Pancreas (tissue), 10 donors: ENCODE measurements at places on chromosomes 7 and 10. TPM values are rescaled to one million over a fixed set of nuclear protein-coding genes. Genes with fewer than 3 reads are reported as not detected.

The NUTM2B gene
- polyA plus RNA-seq, result 4.6 TPM

The STRIP2 gene
- 0.85 TPM for polyA plus RNA-seq

The FKBP6 gene
- polyA plus RNA-seq, result 0.05 TPM

The GATA3 gene
- polyA plus RNA-seq, result 0.11 TPM

The ACSL5 gene
- 2.4 TPM for polyA plus RNA-seq

The PTF1A gene
- 20.5 TPM for polyA plus RNA-seq

The LRIT1 gene
- not detected for polyA plus RNA-seq

The GDF2 gene
- not detected for polyA plus RNA-seq

GRCh38 chr10:95660283-95660682, 3.8 kb upstream of the ALDH18A1 start:
- no peak overlapping the region for H3K4me3 ChIP-seq
- no peaks in the 10 kb centered on the region for H3K4me1 ChIP-seq
- H3K27ac ChIP-seq, result no peak overlapping the region
- no peak for DNase-seq
- H3K27me3 ChIP-seq, result no peaks in the 10 kb centered on the region

DNA sequence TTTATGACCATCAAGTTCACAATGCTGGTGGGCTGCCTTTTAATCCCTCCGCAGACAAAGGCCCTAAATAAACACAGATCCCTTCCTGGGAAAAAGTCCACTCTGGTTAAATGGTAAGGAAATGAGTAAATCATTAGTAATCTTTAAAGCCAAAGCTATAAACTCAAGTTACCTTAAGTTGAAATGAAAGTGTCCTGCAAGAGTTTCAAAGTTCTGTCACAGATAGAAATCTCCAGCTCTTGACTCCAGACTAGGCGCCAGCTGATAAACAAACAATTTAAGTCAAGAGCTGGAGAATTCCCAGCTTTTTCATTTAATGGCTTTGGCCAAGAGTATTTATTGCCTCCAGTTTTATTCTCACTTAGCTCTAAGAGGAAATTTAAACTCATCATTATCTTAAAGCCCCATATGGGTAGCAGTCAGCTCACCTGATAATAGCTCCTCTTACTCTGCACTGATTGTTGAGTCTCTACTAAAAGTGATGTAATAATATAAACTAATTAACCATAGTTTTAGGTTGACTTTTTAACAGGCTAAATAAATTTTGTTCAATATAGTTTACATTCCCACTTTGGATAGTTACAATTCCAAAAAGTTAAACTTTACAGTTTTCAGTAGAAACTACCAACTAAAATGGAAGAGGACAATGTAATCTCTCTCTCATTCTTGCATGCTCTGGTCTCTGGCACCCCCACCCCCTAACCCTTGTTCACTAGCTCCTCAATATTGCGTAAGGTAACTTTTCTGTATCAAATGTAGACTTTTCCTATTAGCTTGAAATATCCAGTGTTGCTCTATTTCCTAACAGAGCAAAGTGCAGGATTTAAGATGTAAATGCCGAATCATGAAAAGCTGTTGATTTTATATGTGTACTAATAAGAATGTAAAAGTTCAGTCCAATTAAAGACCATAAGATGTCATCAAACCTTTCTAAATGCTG, 56.1 kb downstream of the HIBADH start:
- no peak overlapping the region for H3K4me3 ChIP-seq
- no peak for DNase-seq
- H3K27ac ChIP-seq, result no peak overlapping the region
- H3K36me3 ChIP-seq, result no peaks in the 10 kb centered on the region
- H3K4me1 ChIP-seq, result no peaks in the 10 kb centered on the region
- no peaks in the 10 kb centered on the region for H3K27me3 ChIP-seq

GRCh38 chr10:21021843-21022594, 124.9 kb upstream of the NEBL start:
- H3K36me3 ChIP-seq, result no peaks in the 10 kb centered on the region
- no peak for DNase-seq
- H3K4me3 ChIP-seq, result no peak overlapping the region
- no peaks in the 10 kb centered on the region for H3K4me1 ChIP-seq

DNA sequence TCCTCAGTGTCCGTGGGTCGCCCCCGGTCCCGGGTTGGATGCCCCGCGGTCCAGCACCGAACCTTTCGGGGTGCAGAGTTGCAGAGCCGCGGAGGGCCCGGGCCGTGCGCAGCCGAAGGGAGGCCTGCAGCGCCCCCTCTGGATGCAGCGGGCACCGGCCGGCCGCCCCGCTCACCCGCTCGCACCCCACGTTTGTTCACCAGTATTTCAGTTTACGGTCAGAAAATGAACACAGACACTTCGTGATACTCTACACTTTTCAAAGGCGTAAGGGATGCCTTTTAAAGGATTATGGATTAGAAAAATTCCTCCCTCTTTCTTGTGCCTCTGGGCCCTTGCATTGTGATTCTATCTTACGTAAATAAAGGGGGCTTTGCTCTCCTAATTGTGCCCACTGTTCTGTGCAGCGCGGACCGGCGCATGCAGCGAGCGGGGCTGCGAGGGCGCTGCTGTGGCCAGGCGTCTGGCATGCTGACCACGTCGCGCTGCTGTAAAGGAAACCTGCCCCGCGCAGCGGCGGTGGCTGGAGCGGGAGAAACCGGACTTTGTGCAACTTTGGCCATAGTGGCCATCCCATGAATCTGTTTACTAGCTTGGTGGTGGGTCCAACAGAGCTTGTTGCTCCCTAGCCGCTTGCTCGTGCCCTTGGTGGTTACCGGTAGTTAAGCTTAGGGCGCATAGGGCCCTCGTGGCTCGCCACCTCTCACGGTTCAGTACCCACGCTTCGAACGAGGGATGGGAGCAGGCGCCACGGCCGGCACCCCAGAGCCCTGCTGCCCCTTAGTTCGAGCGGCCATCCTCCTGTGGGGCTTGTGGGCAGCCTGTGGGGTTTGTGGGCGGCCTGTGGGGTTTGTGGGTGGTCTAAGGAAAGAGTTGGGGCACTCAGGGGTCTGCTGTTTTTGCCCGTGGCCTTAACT, 739 bp upstream of the MEST start:
- H3K4me3 ChIP-seq, result no peak overlapping the region
- H3K27ac ChIP-seq, result peak overlapping the region; percentile 15
- H3K36me3 ChIP-seq, result no peaks in the 10 kb centered on the region
- no peak for DNase-seq

DNA sequence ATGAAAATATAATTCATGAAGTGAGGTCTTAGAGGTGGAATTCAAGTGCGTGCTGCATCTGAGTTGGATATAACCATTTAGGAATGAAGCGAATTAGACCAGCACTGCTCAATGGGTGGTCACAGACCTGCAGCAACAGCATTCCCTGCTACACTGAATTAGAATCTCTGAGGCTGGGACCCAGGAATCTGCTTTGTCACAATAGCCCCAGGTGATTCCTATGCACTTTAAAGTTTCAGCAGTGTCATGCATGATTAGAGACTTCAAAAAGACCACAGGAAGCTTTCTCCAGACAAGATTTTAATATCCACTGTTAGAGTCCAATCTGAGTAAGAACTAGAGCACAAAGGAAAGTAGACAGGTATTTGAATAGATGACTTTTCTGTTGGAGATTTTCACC, 352.8 kb upstream of the VSTM2A start:
- no peak overlapping the region for H3K27ac ChIP-seq
- H3K4me1 ChIP-seq, result no peaks in the 10 kb centered on the region
- no peaks in the 10 kb centered on the region for H3K36me3 ChIP-seq
- H3K4me3 ChIP-seq, result no peak overlapping the region

DNA sequence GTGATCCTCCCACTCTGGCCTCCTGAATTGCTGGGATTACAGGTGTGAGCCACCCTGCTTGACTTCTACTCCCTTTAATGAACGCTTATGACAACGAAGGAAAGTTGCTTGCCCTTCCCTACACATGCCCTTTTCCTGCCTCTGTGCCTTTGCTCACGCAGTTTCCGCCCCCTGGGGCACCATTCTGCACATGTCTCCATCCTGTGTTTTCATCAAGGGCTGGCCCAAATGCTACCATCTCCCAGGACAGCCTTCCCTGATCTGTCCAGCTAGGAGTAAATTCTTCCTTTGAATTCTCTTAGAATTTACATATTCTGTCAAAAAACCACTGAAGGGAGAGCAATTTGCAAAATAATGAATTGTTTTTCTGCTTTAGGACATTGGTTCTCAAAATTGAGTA, 50.0 kb upstream of the KMT2C start:
- H3K4me1 ChIP-seq, result no peaks in the 10 kb centered on the region
- no peak overlapping the region for H3K27ac ChIP-seq
- H3K36me3 ChIP-seq, result no peaks in the 10 kb centered on the region
- no peaks in the 10 kb centered on the region for H3K27me3 ChIP-seq

- no peak for DNase-seq
- H3K27me3 ChIP-seq, result no peaks in the 10 kb centered on the region
- H3K4me3 ChIP-seq, result no peak overlapping the region
- H3K27ac ChIP-seq, result no peak overlapping the region
Observed at GRCh38 chr10:130481076-130481930, 345.1 kb downstream of the GLRX3 start.

GRCh38 chr7:134343136-134343535, 26.4 kb upstream of the SLC35B4 start:
- no peaks in the 10 kb centered on the region for H3K27me3 ChIP-seq
- no peak overlapping the region for H3K27ac ChIP-seq
- H3K36me3 ChIP-seq, result no peaks in the 10 kb centered on the region
- no peaks in the 10 kb centered on the region for H3K4me1 ChIP-seq

DNA sequence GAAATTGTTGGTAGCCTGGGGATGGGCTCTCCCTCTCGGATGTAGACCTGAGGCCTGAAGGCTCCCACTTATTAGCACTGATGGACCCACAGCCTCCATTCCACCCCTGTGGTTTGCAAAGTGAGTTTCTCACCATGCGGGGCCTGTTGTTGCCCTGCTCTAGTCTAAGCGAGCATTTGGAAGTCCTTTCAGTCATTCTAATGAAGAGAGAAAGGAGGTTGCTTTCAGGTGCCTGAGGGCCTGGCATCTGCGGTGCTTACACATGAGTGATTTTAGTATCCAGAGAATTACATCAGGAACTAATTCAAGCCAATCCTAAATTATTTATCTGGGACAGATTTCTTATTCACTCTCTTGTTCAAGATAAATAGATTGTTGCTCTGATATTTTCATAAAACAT, 61.6 kb downstream of the NAMPT start:
- no peaks in the 10 kb centered on the region for H3K27me3 ChIP-seq
- no peak overlapping the region for H3K4me3 ChIP-seq
- DNase-seq, result no peak
- H3K4me1 ChIP-seq, result no peaks in the 10 kb centered on the region
- no peaks in the 10 kb centered on the region for H3K36me3 ChIP-seq
- no peak overlapping the region for H3K27ac ChIP-seq

DNA sequence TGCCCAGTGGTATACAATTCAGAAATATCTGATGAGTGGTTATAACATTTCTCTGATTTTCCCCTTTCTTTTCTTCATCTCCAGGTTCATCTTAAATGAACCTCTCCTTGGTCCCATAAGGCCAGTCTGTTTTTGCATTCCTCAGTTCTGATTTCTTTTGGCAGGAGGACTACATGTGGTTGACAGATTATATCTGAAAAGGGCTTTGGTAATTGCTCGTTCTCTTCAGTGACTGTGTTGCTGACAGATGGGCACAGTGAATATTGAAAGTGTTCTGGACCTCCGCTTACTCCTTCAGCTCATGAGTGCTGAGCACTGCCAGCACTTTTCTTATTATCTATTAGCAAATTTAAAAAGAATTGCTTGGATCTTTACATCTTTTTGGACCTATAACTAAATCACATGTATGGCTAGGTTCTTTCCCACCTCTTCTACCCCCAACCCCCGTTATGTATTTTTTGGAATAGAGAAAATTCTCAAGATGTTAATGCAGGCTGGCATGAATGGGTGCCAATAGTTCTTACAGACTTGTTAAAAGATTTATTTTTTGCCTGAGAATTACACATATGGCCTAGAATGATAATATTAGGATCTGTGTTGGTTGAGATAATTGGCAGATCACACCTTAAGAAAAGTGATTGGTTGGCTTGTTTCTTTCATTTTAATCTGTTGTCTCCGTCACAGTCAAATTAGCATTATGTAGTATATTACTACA, 323.0 kb downstream of the EXOC4 start:
- H3K4me1 ChIP-seq, result peaks cover 5% of the 10 kb centered on the region
- no peak overlapping the region for H3K4me3 ChIP-seq
- DNase-seq, result no peak
- no peaks in the 10 kb centered on the region for H3K27me3 ChIP-seq
- H3K36me3 ChIP-seq, result no peaks in the 10 kb centered on the region

- H3K36me3 ChIP-seq, result no peaks in the 10 kb centered on the region
- DNase-seq, result peak; percentile 81
- peak within 1 kb of the TSS; percentile 78 for H3K27ac ChIP-seq
- H3K4me3 ChIP-seq, result no peak within 1 kb of the TSS
- no peaks in the 10 kb centered on the region for H3K27me3 ChIP-seq
Observed at GRCh38 chr10:88851706-88852105, at the start of gene ANKRD22. Gene ANKRD22 (minus strand): TSS chr10:88851844. CDS start chr10:88851607, 237 bp downstream.

- no peaks in the 10 kb centered on the region for H3K27me3 ChIP-seq
- H3K36me3 ChIP-seq, result no peaks in the 10 kb centered on the region
- no peak overlapping the region for H3K27ac ChIP-seq
Observed at GRCh38 chr10:47245731-47246350, 54.2 kb upstream of the GDF10 start.

GRCh38 chr7:87404674-87405073, 59.2 kb downstream of the CROT start:
- no peak for DNase-seq
- no peaks in the 10 kb centered on the region for H3K27me3 ChIP-seq
- no peak overlapping the region for H3K27ac ChIP-seq
- no peaks in the 10 kb centered on the region for H3K36me3 ChIP-seq
- H3K4me1 ChIP-seq, result no peaks in the 10 kb centered on the region
- no peak overlapping the region for H3K4me3 ChIP-seq

DNA sequence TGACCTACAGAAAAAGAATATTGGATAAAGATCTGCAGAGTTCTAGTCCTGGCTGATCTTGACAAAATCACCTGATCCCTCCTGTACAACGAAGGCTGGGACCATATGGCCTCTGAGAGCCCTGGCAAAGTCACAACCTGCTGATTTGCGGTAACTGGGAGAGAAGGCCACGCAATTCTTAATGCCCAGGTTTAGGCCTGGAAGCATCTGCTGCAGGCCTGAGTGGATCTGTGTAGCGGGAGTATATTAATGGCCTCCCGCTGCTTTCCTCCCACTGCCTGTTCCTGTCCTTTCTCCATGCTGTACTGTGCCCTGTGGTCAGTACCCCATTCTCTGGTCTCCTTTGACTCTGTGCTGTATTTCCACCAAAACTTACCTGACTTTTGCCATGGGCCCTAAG, 24.2 kb downstream of the AKR1B1 start:
- H3K27ac ChIP-seq, result no peak overlapping the region
- H3K4me3 ChIP-seq, result no peak overlapping the region
- DNase-seq, result no peak
- no peaks in the 10 kb centered on the region for H3K4me1 ChIP-seq
- no peaks in the 10 kb centered on the region for H3K36me3 ChIP-seq

GRCh38 chr10:88270871-88271713, 312.0 kb downstream of the RNLS start:
- no peaks in the 10 kb centered on the region for H3K4me1 ChIP-seq
- DNase-seq, result no peak
- H3K4me3 ChIP-seq, result no peak overlapping the region
- H3K27ac ChIP-seq, result no peak overlapping the region

GRCh38 chr7:157689269-157690057, 352.7 kb downstream of the DNAJB6 start:
- H3K27ac ChIP-seq, result no peak overlapping the region
- DNase-seq, result no peak
- no peaks in the 10 kb centered on the region for H3K4me1 ChIP-seq
